ENCODE measurements at places on chromosomes 1 and 21.

GRCh38 chr1:7346600-7347570 lies 424.2 kb upstream of the VAMP3 start:
- no peak for DNase-seq

DNA sequence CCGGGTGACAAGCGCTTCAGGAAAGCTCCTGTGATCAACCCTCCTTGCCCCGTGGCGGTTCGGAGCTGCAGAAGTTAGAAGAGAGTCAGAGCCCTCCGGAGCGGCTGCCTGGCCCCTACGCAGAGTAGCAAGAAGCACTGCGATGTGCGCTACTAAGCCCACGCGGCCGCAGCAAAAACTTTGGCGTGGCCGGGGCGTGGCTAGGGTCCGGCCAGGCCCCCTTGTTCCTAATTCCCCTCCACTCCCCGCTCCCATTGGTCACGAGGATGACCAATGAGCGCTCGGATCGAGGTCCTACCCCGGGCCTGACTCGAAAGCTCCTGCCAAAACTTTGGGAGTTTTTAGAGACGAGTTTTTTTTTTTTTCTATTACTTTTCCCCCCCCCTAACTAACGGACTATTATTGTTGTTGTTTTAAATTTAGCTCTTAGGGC lies at the start of gene HLX:
Gene HLX, plus strand, starts transcription at position 368 of the 433 bp plus-strand sequence. CDS start 415 bp downstream, outside the sequence.
- DNase-seq = no peak

- DNase-seq = no peak
These were observed 1.7 kb upstream of the DYNLT5 start for GRCh38 chr1:66750577-66750976.

- no peak for DNase-seq
These were observed 48.4 kb upstream of the DNAJC6 start for GRCh38 chr1:65260851-65261473.

DNA sequence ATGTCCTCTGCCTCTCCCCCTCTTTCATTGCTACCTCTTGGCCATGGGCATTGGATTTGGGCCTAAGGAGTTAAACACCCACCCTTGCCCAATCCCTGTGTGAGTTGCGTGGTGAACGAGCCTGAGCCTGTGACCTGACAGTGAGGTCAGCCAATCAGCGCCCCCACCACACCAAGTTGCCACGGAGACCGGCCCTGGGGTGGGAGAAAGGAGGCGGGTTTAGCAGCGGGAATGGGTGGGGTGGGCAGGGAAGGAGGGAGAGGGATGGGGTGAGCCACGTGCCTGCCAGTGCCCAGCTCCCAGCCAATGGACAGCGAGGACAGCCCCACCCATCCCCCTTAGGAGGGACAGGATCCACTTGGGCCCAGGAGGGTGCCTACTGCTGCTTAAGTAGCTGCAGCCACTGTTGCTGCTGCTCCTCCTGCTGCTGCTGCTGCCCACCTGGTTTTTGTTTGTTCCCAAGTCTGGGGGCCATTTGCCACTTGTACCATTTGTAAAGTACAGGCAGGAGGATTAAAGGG lies 9.5 kb downstream of the ZBTB7B start:
- no peak for DNase-seq

- no peak for DNase-seq
These were observed 47.7 kb downstream of the ZNF644 start for GRCh38 chr1:90973897-90974798.
